ENCODE measurements at places on chromosomes 6 and 20. TPM values are rescaled to one million over a fixed set of nuclear protein-coding genes. Genes with fewer than 3 reads are reported as not detected.

GRCh38 chr6:133544419-133544818, 303.3 kb downstream of the EYA4 start:
- DNase-seq, result no peak

PRR18 gene
- total RNA-seq, result 2.9 TPM

DNA sequence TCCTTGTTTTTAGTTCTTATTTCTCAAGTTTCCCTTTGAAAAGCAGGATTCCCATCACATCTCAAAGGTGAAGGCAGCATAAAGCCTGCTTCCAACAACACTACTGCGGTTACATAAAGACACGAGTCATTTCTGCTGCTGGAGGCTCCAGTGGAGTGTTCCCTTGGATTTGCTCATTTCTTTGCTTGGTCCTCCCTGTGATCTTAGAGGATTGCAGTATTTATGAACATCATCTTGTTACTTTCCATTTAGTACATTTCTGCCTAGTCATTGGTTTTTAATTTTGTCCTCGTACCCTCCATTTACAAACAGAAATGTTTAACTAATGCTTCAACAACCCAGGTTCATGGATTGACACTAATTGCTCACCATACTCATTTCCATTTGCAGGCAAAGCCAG, 298.8 kb downstream of the ZNF217 start:
- DNase-seq, result no peak

HRH3 gene
- not detected for total RNA-seq

SSR1 gene
- total RNA-seq, result 91.2 TPM

CST11 gene
- total RNA-seq, result not detected

All from lung (tissue), 17 donors.